Foreskin fibroblast (primary cell): ENCODE measurements at places on chromosomes 2 and 18.

DNA sequence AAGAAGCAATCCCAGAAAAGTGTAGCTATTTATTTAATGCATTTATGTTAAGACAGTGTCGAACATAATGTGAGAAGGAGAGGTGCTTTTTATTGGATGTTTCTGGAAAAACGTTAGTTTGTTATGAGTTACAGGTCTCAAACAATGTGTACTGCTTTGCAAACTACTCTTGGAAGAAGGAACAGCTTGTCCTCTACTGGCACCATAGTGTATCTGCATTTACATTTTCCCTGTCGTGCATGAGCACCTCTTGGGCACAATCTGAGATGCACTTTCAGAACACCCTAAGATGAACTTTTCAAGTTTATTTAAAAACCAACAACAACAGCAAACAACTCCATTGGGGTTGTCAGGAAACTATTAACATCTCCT, 22.8 kb downstream of the CCNYL1 start:
- peak; percentile 21 for DNase-seq

- no peak for DNase-seq
Measured at GRCh38 chr2:100278501-100278900, 43.8 kb downstream of the LONRF2 start.

- no peak for DNase-seq
Measured at GRCh38 chr2:118279005-118279404, 190.7 kb downstream of the INSIG2 start.

DNA sequence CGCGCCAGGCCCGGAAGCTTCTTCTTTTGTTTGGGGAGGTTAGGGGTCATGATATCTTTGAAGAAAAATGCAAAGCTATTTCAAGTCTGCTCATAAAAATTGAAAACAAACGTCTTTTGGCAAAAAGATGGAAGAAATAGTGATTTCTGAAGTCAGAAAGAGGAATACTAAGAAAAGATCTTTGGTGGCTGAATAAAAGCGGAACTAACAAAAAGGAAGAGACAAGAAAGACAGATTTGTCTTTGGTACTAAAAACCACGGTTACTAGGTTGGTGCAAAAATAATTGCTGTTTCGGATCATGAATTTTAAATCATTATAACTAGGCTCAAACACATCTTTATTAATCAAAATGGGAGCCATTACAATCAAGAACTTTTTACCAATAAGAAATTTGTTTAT, 164.6 kb upstream of the TRIB2 start:
- no peak for DNase-seq

DNA sequence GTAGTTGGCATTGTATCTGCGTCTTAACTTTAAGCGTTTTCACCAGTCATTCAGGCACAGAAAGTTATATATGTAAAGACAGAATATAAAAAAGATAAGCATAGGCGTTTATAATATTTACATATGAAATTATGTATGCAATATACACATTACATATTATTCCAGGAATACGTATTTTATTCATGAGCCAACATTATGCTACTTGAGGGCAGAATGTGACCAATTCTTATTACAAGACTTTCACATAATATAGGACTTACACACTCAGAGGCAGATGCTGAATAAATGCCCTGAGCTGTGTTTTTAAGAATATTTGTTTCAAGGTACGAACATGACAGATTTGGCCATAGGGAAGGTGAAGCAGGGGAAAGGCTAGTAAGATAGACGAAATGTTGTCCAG, 874.7 kb downstream of the NRXN1 start:
- DNase-seq: no peak

DNA sequence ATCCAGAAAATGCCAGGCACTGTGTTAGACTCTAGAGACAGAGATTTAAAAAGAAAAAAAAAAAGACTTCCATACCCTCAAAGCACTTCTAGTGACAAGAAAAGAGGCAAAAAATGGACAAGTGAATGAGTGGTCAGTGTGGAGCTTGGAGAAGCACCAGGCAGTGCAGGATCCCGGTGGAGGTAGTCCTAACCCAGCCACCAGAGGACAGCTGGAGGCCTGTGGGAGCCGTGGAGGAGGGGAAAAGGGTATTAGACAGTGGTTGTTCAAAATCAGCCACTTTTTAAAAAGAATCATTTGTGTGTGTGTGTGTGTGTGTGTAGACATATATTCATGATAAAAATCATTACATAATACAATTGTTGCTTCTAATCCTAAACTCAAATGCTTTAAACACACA, 32.8 kb upstream of the EPAS1 start:
- no peak for DNase-seq

DNA sequence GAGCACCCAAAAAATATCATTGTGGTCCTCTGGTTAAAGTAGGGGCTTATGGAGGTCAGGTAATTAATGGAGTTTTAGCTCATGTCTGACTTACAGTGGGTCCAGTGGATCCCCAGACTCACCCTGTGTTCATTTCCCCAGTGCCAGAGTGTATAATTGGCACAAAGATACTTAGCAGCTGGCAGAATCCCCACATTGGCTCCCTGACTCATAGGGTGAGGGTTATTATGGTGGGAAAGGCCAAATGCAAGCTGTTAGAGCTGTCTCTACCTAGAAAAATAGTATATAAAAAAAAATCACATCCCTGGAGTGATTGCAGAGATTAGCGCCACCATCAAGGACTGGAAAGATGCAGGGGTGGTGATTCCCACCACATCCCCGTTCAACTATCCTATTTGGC, 1067.6 kb upstream of the ACVR2A start:
- no peak for DNase-seq

GRCh38 chr2:205276116-205276777, 406.1 kb upstream of the NRP2 start:
- DNase-seq: no peak

DNA sequence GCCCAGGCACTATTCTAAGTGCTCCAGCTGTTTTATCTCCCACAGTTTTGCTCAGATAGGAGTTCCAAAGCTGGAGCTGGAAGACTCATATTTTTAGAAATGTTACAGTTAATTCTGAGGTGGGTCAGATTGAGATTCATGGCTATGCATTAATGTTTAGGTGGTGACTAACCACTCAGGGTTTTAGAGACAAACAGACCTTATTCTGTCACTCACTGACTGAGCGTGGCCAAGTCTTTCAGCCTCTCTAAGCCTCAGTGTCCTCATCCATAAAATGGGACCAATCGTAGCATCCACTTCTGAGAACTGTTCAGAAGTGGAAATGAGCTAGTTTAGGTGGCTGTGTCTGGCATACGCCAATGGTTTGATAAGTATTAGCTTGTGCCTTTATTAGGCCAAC, 4.3 kb upstream of the CASP8 start:
- no peak for DNase-seq

GRCh38 chr2:202566286-202566685, 68.5 kb upstream of the FAM117B start:
- no peak for DNase-seq

GRCh38 chr2:30115141-30115980, 31.4 kb upstream of the YPEL5 start:
- peak; percentile 76 for DNase-seq

GRCh38 chr18:54382733-54383252, 25.1 kb downstream of the C18orf54 start:
- no peak for DNase-seq

- no peak for DNase-seq
Measured at GRCh38 chr2:105607920-105608504, 136.7 kb upstream of the NCK2 start.

DNA sequence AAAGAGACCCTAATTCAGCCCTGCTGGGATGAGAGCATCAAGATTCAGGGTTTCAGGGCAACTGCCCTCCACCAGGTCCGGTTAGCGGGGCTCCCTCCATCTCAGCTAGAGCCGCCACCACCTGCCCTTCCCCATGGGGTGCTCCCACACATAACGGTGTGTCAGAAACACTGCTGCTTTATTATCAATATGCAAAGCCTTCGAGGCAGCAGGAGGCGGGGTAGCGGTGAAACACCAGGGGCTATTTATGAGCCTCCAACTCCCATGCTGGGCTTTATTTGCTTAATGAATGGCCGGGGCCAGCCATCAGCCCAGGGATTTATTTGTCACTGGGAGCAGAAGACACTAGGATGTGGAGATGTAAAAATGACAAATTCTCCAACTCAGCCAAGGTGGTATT, 109.8 kb downstream of the GALNT14 start:
- DNase-seq: no peak

GRCh38 chr2:73260338-73260984, 23.8 kb downstream of the FBXO41 start:
- peak; percentile 28 for DNase-seq

DNA sequence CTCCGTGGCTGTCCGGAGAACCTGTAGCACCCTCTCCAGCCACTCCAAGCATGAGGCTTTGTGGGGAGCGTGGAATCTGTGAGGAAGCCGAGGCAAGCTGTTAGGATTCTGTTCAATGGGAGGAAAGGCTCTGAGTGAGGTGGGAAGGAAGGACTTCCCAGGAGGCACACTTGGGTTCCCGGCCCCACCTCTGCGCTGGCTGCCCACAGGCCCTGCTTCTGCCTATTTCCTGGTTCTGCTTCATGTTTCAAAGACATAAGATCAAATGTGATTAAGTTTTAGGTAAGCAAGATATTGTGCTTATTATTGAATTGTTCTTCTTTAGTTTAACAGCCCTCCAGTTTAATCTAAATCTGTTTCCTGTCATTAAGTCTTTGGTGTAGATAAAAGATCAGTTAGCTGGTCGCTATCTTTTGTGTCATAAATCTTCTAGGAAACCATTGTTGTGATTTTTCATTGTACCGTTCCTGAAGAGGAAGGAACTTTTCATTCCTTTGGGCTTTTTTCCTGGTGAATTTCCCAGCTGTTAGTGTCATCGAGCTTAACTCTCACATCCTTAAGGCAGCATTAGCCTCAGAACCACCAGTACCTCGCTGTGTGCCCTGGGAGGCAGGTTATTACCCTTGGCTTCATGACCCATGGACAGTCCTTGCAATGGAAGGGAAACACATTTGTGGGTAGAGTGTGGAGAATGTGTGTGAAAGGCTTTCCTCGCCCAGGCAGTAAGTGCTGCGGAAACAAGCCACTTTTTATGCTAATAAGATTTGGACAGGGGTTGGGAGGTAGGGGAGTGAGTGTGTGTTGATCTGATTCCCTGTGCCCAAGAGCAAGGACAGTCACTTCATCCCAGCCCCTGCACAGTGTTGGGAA, 61.9 kb upstream of the ALPP start:
- DNase-seq: no peak

DNA sequence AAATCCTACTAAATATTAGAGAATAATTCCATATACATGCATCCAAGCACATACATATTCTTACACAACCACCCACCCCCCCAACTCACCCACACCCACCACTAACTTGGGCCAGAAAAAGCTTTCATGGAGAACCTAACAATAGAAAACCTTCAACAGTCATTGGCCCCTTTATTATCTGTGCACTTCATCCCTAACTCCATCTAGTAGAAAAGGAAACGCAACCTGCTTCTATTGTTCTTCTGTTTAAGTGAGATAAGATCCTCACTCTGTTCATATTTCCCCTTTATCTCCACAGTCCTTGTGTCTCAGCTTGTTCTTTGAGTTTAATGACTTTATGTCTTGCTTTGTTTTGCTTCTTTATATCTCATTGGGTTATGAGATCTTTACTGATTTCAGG, 1740.2 kb upstream of the CELF4 start:
- no peak for DNase-seq

DNA sequence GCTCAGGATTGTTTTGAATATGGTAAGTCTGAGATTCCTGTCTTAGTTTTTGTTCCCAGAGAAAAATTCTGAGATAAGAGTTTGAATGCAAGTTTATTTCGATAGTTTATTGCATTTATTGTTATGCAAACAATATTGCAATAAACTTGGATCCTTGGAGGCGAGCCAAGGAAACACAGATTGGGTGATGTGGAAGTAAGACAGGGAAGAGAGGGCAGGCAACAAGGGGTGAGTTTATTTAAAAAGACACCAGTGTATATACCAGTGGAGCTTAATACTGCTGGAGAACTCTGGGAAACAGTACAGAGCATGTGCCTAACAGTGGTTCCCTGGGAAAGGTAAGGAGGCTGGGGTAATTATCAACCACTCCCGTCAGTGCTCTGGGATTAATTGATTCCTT, 87.5 kb upstream of the NEDD4L start:
- no peak for DNase-seq
